ENCODE measurements at places on chromosomes 1 and 21.

GRCh38 chr1:30754684-30755171 lies 2.8 kb downstream of the LAPTM5 start:
- DNase-seq: no peak

- DNase-seq: no peak
Observed at GRCh38 chr1:218493986-218494385, 148.8 kb downstream of the TGFB2 start.

GRCh38 chr1:50929376-50929958 lies 30.6 kb downstream of the FAF1 start:
- peak; percentile 17 for DNase-seq

GRCh38 chr1:172269084-172269483 lies 151.4 kb upstream of the C1orf105 start:
- DNase-seq: no peak

DNA sequence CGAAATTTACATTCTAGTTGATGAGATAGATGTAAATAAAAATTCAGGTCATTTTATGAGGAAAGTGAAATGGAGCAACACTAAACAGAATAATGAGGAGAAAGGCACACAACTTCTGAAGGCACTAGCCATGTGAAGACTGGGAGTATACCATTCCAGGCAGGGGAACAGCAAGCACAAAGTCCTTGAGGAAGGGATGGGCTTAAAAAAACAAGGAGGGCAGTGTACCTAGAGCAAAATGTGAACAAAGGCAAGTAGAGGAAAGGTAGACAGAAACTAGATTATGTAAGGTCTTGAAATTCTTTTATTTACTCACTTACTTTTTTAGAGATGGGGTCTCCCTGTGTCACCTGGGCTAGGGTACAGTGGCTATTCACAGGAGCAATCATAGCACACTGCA lies 54.1 kb upstream of the LRIG2 start:
- no peak for DNase-seq

GRCh38 chr21:22827422-22827821 lies 1829.2 kb downstream of the NCAM2 start:
- no peak for DNase-seq

GRCh38 chr21:17931080-17931479 lies 111.9 kb upstream of the C21orf91 start:
- DNase-seq: no peak

DNA sequence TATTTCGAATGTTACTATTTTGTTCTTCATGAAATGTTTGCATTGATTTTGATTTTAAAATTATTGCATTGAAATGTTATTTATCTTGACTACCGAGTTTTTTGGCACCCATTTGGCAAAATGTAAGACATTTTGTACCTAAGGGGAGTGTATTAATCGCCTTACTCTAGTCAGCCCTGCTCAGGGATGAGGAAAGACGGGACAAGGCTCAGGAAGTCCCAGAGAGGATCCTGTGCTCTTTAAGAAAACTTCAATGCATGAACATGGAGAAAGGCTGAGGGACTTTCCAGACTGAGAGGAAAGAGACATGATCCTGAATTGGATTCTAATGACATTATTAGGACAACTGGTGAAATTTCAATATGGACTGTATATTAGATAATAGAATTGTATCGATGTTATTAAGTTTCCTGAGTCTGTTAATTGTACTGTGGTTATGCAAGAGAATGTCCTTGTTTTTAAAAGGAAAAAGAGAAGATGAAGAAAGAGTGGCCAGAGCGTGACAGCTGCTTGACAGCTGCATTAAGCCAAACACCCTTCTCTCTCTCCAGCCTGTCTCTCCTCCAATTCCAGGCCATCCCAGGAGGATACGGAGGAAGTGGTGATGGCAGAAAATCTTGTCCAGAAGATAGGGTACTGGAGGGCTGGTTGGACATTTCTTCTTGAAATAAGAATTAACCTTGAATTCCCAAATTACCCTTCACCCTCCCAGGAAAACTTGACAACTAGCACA lies 66.0 kb downstream of the PLEKHA6 start:
- no peak for DNase-seq

GRCh38 chr21:41759214-41759840 lies 7.5 kb downstream of the RIPK4 start:
- DNase-seq: no peak

- DNase-seq: no peak
Observed at GRCh38 chr1:230385930-230386329, 40.2 kb downstream of the PGBD5 start.

DNA sequence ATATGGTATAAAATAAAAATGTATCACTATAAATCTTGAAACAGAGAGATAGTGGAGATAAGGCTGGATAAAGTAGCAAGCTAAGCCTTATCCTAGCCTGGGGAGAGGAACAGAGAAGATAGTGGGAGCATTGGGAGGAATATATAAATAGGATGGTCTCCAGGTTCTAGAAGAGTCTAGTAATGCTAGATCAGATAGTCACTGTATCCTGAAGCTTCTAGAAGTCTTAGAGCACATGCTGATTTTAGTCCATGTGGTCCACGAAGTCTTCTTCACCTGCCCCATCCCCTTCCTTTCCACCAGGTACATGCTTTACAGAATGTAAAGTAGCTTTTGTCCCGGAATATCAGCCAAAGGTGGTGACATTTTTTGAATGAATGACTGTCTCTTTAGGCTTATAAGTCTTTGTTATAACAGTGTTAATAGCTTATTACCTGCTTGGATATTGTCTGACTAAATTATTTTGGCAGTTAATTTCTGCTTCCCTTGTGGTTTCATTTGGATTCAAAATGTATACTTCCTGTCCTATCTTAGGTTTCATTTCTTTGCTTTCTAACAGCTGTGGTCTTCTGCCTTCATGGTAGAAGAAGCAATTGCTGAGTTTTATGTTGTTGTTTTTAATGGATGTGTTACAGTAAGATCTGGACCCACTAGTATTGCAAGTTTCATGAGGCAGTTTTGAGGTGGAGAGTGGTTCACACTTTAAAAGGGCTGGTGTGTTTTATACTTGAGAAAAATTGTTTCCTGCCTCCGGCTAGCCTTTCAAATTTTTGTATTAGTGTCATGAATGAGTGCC lies 5.9 kb downstream of the SMG7 start:
- no peak for DNase-seq

GRCh38 chr1:234014208-234014607 lies 109.7 kb downstream of the SLC35F3 start:
- DNase-seq: no peak

GRCh38 chr1:63904826-63905225 lies 131.0 kb downstream of the ROR1 start:
- no peak for DNase-seq

- DNase-seq: no peak
Observed at GRCh38 chr1:228287541-228288425, 79.9 kb downstream of the OBSCN start.

GRCh38 chr1:57494530-57495079 lies 70.7 kb upstream of the DAB1 start:
- no peak for DNase-seq

- no peak for DNase-seq
Observed at GRCh38 chr1:26862781-26863684, at the start of gene SFN. Gene SFN, plus strand, starts transcription at chr1:26863149. Its CDS starts 64 bp downstream, at chr1:26863213.

GRCh38 chr1:19208710-19209438 lies 1.2 kb downstream of the UBR4 start:
- no peak for DNase-seq

GRCh38 chr1:229645324-229645993 lies 19.4 kb downstream of the URB2 start:
- no peak for DNase-seq

DNA sequence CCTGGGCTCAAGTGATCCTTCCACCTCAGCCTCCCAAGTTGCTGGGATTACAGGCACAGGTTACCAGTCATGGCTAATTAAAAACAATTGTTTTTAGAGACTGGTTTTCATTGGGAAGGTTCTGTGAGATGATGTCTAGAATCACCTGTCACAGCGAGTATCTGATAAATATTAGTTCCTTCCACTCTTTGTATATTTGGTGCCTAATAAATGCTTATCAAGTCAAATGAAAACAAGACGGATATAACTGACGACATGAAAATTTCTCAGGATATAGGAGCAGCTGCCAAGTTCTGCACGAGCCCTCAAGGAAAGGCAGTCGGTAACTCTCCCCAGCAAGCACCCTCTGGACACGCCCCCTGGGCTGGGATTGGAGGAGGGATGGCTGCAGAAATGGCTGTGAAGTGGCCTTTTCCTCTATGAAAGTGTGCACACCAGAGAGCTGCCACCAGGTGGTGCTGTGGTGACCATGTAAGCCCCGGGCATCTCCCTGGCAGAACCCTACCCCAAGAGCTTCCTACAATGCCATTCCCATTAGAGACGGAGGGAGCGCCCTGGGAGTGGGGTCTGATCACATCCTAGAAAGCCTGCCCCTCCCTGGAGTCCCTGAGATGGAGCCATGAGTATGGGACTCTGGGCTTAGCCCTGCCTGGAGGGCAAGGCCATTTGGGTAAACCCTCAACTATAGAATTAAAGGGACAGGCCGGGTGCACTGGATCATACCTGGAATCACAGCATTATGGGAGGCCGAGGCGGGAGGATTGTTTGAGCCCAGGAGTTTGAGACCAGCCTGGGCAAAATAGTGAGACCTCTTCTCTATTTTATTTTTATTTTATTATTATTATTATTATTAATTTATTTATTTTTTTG lies 50.9 kb downstream of the HTR6 start:
- DNase-seq: peak; percentile 78

DNA sequence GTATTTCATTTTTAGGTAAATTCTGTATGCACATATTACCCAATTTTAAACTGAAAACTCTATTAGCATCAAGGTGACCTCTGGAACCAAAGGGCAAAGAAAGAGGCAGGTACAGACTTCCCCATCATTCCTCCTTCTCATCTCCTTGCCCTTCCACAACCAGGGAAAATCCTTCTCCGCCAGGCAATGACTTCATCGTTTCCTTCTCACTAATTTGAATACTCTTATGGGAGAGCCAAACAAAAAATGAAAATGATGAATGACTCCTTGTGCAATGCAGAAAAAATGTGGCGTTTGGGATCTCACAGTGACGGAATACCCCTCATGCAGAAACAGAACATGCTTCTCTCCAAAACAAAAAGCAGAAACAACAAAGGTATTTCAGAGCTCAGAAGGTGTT lies 83.7 kb downstream of the HLCS start:
- DNase-seq: no peak

DNA sequence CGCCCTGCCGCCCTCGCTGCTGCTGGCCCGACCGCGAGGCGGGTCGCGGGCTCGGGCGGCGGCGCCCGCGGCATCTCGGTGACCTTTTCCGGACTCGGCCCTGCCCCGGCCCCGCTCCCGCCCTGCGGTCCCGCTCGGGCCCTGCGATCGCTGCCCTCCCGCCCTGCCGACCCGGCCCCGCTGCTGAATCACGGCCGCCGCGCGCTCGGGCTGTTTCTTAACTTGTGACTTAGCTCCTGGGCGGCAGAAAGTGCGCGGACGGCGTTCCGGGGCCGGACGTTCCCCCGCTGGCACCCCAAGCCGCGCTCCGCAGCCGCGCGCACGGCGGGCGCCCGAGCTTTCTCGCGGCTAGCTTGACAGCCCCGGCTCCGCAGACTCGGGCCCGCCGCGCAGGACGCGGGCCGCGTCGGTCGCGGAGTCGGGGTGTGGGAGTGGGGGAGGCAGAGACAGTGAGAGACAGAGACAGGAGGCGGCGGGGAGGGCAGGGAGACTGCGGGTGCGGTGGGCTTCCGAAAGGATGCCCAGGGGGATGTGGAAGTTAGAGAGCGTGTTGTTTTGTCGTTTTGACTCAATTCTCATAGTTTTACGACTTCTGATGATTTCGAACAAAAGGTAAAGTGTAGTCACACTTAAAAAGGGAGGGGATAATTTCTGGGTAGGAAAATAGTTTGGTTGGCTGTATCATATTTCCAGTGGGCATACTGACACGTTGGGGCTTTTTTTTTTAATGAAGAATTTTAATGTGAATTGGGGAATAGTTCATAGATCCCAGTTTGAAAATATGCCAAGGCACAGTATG lies 49.8 kb downstream of the PRDM2 start:
- no peak for DNase-seq

- DNase-seq: peak; percentile 25
Observed at GRCh38 chr1:113830039-113830438, 17.8 kb upstream of the RSBN1 start.

DNA sequence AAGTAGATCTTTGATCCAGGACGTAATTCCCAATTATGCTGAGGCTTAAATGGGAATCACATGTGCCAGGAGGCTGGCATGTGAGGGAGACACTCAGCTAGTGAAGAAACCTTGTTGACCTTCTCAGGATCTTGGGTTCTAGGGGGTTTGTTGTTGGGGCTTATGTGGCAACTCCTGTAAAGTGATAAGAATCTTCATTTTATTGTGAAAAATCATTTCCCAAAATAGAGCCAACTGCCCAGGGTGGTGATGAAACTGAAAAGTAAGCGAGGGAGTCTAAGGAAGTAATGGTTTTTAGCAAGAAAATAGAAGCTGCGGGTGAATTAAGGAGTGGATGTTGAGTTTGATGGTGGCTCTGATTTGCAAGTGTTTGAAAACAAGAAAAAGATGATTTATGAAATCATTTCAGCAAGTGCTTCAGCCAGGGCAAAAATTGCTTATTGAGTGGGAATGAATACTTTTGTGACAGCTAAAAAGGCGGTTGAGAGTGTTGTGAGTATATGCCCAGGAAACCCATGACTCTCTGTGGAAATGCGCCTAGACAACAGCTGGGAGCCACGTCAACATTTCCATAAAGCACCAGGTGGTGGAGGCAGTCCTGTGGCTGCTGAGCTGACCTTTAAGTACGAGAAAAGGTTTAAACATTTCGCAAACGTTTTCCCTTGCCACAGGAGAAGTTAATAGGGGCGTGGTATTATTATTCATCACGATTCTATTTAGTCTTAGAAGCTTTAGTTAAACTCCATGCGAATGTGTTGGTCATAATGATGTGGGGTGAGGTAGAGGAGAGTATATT lies 102.7 kb downstream of the HMGB4 start:
- DNase-seq: peak; percentile 32

GRCh38 chr1:50930193-50930592 lies 29.9 kb downstream of the FAF1 start:
- DNase-seq: no peak

- no peak for DNase-seq
Observed at GRCh38 chr1:35644204-35644603, 2.9 kb upstream of the PSMB2 start.

GRCh38 chr1:47953661-47954060 lies 43.5 kb downstream of the TRABD2B start:
- DNase-seq: no peak

GRCh38 chr1:201381130-201381529 lies 3.6 kb upstream of the TNNT2 start:
- DNase-seq: no peak

DNA sequence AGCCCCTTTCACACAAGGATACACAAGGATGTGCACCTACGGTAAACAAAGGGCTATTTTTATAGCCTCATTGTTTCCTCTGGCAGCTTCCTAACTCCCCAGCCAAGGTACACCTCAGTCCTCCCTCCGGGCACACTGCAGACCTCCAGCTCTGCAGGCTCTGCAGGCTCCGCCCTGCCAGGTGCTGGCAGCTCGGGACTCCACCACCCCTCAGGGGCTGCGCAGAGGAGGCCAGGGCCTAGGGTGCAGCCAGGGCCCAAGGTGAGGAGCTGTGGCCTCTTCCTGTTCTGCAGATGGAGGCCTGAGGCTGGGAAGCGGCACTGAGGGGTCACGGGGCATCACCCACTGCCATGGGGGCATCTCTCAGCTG lies 19.8 kb upstream of the CLSTN1 start:
- no peak for DNase-seq

- DNase-seq: peak; percentile 11
Observed at GRCh38 chr1:22500471-22500870, 48.8 kb downstream of the ZBTB40 start.
